ENCODE measurements at places on chromosomes 7 and 10.

DNA sequence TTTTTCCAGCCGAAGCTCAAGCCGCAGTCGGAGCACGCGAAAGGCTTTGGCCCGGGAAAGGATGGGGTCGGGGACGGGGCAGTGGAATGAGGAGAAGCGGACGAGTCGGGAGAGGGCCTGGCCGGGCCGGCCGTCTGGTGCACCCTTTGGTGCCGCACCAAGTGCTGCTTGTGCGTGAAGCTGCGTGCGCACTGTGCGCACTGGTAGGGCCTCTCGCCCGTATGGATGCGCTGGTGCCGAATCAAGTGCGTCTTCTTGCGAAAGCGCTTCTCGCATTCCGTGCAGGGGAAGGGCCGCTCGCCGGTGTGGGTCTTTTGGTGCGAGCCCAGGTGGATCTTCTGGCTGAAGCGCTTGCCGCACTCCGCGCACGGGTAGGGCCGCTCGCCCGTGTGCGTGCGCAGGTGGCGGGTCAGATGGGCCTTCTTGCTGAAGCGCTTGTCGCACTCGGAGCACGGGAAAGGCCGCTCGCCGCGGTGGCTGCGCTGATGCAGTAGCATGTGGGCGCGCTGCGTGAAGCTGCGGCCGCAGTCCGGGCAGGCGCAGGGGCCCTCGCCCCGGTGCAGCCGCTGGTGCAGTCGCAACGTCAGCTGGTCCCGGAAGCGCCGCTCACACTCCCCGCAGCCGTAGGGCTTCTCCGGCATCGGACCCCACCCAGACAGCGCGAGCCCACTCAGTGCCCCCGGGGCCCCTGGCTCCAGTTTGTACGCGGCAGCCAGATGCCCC lies 7.8 kb downstream of the ZNF467 start:
- DNase-seq: no peak

DNA sequence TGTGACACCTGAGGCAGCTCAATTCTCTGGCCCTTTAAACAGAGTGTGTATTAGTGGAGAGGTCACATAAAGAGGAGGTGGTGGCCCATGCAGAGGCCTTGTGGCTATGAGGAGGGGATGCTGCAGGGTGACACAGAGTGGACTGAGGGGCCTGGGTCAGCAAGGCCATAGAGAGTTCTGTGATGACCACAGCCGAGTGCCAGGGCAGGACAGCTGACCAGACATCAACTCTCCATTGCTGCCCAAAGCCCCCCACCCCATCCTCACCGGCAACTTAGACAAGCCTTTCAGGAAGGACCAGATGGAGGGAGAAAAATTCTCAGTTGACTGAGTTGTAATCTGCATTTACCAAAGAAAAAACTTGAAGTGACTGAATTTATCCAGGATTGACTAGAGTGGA lies 378.1 kb downstream of the RPS24 start:
- DNase-seq: no peak

DNA sequence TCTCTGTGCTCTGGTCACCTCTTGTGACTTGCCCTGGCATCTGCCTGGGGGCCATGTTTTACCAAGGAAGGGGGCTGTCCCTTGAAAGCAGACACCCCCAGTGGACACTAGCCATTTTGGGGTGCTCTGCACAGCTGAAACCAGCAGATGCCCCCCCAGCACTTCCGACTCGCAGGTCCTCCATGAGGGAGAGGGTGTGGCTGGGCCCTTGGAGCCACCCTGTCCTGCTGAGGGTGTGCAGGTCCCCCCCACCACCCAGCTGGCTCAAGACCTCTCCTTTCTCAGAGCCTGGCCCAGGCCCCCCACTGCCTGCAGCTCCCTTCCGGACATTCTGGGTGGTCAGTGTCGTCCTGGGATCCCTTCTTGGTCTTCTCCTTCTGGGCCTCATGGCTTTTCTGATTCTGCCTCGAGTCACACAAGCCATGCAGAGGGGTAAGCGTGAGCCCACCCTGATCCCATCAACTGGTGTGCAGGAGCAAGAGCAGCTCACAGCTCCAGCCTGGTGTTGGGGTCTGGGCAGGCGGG lies 12.3 kb downstream of the SCART1 start:
- DNase-seq: no peak

DNA sequence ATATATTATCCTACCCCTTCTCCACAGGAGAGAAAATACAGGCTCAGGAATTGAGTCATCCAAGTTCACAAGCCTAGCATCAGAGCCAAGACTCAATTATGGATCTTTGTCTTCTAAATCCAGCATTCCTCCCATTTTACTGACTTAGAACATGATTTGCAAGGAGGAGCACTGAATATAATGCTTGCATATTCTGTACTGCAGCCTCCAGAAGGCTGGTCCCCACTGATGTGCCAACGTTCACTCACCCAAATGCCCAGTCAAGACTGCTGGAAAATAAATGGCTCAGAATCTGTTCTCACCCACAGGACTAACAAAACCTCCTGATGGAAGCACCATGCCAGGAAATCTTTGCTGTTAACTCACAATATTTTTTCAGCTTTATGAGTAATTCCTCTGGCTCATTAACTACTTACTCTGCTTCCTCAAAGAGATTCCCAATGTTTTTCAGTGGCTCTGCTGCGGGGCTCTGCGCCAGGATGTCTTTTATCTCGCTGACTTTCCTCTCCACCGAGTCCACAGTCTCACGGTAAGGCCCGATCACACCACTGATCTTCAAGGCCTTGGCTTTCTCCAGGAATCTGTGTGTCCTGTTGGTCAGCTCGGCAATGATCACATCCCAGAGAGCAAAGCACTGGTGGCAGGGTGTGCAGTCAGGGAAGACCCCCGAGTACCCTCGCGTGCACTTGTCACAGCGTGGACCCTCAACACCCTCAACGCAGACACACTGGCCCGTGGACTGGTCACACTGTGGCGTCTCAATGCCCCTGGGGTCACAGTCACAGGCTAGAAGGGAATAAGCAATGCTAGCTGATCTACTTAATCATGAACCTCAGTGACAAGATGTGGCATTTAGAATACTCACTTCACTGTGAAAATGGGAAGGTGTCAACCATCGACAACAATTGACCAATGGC lies 48.8 kb downstream of the DLD start:
- no peak for DNase-seq

DNA sequence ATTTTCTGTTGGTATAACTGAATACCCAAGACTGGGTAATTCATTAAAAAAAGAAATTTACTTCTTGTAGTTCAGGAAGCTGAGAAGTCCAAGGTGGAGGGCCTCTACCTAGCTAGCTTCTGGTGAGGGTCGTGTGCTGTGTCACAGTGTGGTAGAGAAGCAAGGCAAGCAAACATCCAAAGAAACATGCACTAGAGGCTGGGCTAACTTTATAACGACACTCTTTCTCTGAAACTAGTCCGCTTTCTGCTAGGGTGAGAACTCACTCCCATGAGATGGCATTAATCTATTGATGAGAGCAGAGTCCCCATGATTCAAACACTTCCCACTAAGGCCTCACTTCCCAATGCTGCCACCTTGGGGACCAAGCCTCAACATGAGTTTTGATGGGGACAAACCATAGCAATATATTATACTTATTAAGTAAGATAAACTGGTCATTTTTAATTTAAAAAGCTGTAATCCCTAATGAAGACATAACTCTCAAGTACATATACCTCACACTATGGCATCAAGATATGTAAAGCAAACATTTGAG lies 50.8 kb downstream of the PHYHIPL start:
- DNase-seq: no peak

DNA sequence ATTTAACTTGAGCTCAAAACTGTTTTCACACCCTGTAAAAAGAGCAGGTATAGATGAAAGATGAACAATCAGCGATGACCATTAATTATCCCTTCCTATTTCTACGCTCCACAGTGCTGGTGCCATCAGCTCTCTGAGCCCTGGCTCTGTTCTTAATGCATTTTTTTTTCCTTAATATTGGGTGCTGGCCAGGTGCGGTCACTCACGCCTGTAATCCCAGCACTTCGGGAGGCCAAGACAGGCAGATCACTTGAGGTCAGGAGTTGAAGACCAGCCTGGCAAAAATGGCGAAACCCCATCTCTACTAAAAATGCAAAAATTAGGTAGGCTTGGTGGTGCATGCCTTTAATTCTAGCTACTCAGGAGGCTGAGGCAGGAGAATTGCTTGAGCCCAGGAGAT lies 4.2 kb downstream of the STEAP4 start:
- DNase-seq: no peak

GRCh38 chr7:103474956-103475355 lies 28.9 kb upstream of the SLC26A5 start:
- no peak for DNase-seq

- no peak for DNase-seq
Measured at GRCh38 chr7:126443951-126444350, 808.8 kb downstream of the GRM8 start.

- DNase-seq: no peak
Measured at GRCh38 chr7:150567871-150568301, 696 bp downstream of the GIMAP4 start.

- DNase-seq: no peak
Measured at GRCh38 chr10:75396631-75397495, 4.7 kb downstream of the ZNF503 start.

DNA sequence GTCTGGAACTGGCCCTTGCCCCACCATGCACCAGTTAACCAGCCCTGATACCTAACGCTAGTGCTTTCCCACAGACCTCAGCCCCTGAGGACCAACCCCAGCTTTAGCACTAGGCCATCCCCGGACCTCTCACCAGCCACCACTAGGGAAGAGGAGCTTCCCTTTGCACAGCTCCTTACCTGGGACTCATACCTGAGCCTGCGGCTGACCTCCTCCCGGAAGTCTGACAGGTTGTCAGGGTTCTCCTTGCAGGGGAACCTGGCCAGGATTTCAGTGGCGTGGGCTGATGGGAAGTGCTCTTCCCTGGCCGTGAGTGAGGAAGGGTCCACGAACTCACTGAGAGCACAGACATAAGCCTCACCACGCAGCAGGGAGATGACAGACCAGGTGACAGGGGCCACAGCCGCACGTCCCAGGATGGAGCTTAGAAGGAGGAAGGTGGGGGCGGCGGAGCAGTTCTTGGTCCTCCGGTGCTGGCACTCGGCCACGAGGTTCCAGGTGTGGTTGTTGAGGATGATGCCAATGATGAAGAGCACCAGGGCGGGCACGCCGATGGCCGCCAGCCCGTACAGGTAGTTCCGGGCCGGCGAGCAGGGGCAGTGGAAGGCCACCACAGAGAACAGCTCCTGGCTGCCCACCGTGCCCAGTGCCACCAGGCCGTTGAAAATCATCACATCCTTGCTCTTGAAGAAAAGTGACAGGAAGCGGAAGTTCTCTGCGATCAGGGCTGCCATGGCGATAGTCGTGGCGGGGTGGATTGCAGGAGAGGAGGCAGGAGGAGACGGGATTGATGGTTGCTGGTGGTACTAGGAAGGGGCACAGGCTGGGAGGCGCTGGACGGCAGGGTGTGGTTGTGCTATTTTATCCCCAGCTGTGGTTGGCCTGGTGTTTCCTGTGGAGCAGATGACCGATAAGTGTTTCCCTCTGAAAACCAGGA lies 2.7 kb downstream of the CALHM2 start:
- DNase-seq: no peak

- DNase-seq: no peak
Measured at GRCh38 chr7:32761451-32762205, 129.9 kb downstream of the KBTBD2 start.

GRCh38 chr10:4684434-4684833 lies 141.6 kb upstream of the AKR1E2 start:
- DNase-seq: no peak

- DNase-seq: peak; percentile 88
Measured at GRCh38 chr10:80205477-80206276, at the start of gene ANXA11. ANXA11 (minus strand) TSS chr10:80205537; CDS start chr10:80172861, 32,676 bp downstream.

GRCh38 chr7:88637795-88638194 lies 121.7 kb upstream of the ZNF804B start:
- DNase-seq: no peak

DNA sequence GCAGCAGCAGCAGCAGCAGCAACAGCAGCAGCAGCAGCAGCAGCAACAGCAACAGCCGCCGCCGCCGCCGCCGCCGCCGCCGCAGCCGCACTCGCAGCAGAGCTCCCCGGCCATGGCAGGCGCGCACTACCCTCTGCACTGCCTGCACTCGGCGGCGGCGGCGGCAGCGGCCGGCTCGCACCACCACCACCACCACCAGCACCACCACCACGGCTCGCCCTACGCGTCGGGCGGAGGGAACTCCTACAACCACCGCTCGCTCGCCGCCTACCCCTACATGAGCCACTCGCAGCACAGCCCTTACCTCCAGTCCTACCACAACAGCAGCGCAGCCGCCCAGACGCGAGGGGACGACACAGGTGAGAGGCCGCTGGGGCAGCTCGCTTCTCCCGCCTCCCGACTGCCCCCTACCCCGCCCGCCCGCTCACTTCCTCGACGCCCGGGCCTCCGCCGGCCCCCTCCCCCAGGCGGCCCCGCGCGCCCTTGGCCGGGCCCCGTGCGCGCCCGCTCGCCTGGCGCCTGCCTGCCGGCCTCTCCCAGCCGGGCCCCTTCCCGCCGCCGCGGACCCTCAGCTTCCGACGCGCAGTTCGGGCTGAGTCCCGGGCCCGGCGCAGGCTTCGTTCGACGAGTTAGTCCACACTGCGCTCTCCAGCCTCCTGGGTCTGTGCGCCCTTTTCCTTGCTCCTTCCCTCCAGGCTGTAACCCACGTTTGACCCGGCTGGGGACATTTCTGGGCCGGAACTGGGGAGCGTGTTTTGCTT lies 882 bp downstream of the DLX6 start:
- peak; percentile 89 for DNase-seq

- DNase-seq: no peak
Measured at GRCh38 chr10:96491303-96491702, 22.4 kb downstream of the TLL2 start.
